ENCODE measurements at places on chromosomes 6 and 20.
A peak's percentile ranks its signal among the peaks of the same experiment; 100 is the strongest.

- DNase-seq: no peak
Measured at GRCh38 chr6:110116258-110116657, 63.2 kb downstream of the WASF1 start.

DNA sequence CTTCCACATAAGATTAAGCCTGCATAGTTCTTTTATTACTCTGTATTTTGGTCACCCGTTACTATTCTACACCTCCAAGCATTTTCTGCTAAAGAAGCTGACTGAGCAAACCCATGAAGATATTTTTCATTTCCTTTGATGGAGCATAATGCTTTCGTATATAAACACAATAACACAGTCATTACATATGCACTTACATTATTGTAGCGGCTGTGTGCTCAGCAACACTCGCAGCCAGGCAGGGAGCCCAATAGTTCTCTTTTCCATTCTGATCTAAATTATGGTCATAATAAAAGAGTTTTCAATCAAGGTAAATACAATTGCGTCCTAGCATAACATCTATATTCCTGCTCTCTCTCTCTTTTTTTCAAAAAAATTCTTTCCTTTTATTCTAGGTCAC is 69.6 kb upstream of the TFB1M start:
- DNase-seq: no peak

GRCh38 chr20:20211988-20212518 is 155.9 kb upstream of the INSM1 start:
- no peak for DNase-seq

- DNase-seq: no peak
Measured at GRCh38 chr20:46243707-46244628, 64.3 kb downstream of the CDH22 start.

DNA sequence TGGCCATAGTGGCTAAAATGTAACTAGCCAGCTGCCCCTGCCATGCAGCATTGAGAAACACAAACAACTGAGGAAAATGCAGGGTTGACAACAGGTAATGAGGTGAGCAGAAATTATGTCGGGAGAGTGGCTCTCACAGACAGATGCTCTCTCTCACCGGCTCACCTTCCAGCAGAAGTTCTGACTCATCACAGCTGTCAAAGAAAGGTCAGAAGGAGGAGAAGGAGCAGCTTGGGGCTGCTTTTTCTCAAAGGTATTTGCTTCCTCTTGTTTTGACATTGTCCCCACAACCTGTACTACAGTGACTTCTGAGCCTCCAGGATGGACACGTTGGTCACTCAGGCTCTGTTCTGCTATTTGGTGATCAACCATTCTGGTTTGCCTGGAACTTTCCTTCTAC is 190.5 kb upstream of the HEY2 start:
- no peak for DNase-seq

GRCh38 chr6:157070403-157071107 is 252.8 kb downstream of the TMEM242 start:
- no peak for DNase-seq

- no peak for DNase-seq
Measured at GRCh38 chr20:44707018-44707579, 8.1 kb upstream of the CCN5 start.

- DNase-seq: no peak
Measured at GRCh38 chr6:125406741-125407140, 105.0 kb upstream of the HDDC2 start.

GRCh38 chr6:125904871-125905270 is 51.7 kb upstream of the HINT3 start:
- DNase-seq: no peak

DNA sequence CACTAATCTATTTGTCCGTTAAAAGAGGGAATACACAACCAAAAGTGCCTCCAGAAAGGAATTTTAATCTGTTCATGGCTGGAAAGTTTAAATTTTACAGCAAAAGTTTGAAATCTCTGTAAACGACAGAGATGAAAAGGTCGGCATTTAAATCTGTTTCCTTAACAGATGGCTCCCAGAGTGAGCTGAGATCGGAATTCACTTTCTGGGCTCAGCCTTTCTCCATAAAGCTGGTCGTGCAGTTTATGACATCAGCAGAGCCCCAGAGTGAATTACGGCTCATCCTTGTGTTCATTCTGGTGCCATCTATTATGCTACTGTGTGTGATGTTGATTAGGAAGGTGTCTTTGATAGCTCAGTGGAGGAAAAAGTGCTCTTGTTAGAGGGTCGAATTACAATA is 117.6 kb upstream of the ZFP64 start:
- DNase-seq: no peak

DNA sequence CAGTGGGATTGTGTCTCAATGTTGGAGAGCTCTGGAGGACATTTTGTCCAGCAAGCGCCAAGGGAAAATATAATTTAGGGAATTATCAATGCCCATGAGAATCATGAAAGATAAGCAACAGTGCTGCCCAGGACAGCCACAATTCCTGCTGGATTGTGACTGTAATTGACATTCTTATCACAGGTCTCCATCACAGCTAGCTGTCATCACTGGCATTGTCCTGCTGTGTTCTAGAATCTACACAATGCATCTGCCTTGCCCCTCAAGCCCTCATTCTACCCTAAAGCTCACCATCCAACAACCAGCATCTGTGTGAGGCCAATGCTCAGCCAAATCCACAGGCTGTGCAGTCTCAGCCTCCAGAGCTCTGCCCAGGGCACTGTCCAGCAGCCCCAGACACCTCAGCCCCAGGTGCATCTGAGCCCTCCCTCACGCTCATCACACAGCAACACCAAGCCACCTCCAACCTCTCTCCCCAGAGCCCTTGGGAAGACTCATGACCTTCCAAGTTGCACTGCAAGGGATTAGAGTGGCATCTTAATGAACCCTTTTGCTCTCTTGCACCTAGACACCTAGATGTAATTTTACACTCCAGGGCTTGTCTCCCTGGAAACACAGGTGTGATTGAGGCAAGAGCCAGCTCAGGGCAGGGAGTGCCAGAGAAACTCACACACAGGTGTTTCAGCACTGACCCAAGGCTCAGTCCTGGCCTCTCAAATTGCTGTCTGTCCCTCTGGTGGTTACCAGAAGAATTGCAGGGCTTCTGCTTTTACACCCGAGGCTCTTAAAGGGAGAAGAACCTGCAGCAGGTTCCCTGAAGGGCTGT is 85.2 kb upstream of the PHACTR3 start:
- DNase-seq: peak; percentile 39

GRCh38 chr6:118968416-118968815 is 33.5 kb upstream of the MCM9 start:
- no peak for DNase-seq

- no peak for DNase-seq
Measured at GRCh38 chr20:62210496-62210855, 9.6 kb downstream of the HRH3 start.

- DNase-seq: no peak
Measured at GRCh38 chr6:33755070-33755869, 8.6 kb upstream of the IP6K3 start.

GRCh38 chr20:3749689-3750531 is 17.4 kb downstream of the HSPA12B start:
- DNase-seq: peak; percentile 34

All from CD4-positive, alpha-beta T cell treated with Interleukin-15 for 1 hour (primary cell).